ENCODE measurements at places on chromosomes 13 and 19.

DNA sequence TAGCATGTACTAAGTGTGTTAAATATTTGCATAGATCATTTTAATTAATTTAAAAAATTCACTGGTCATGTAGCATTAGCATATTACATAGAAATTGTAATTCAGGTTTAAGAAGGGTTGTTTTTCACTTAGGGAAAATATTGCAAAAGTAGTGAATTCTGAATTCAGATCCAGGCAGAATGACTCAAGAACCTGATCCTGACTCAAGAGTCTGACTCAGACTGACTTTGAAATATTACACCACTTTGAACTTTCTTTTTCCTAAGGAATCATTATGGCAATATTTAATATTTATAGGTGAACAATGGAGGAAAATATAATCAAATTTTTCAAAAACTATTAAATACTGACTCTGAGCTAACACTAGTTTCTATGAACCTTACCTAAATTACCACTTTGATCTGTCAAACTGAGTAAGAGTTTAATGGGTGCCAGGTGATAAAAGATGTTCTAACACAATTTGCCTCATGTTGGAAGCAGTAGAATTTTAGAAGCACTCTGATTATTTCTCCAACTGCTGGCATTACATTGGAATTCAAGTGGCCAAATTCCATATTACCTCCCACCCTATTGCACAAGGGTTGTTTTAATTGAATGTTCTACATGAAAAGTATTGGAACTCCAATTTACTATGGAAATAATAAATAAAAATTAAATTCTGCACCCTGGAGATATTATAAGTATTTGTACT, 261.6 kb downstream of the SLITRK1 start:
- DNase-seq, result peak; percentile 79

GRCh38 chr13:111614009-111614408, 293.6 kb downstream of the TEX29 start:
- no peak for DNase-seq

- no peak for DNase-seq
Observed at GRCh38 chr13:43088093-43088511, 64.7 kb downstream of the DNAJC15 start.

GRCh38 chr13:18998389-18998788, 183.2 kb downstream of the TUBA3C start:
- DNase-seq, result no peak

DNA sequence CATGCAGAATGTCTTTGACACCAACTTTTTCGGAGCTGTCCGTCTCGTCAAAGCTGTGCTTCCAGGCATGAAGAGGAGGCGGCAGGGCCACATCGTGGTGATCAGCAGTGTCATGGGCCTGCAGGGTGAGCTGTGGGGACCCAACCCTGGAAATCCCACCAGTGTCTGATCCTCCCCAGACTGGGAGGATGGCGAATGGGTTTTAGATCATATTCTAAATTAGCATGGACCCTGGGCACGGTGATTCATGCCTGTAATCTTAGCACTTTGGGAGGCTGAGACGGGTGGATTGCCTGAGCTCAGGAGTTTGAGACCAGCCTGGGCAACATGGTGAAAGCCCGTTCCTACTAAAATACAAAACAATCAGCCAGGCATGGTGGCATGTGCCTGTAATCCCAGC, 5.5 kb downstream of the RDH8 start:
- no peak for DNase-seq

DNA sequence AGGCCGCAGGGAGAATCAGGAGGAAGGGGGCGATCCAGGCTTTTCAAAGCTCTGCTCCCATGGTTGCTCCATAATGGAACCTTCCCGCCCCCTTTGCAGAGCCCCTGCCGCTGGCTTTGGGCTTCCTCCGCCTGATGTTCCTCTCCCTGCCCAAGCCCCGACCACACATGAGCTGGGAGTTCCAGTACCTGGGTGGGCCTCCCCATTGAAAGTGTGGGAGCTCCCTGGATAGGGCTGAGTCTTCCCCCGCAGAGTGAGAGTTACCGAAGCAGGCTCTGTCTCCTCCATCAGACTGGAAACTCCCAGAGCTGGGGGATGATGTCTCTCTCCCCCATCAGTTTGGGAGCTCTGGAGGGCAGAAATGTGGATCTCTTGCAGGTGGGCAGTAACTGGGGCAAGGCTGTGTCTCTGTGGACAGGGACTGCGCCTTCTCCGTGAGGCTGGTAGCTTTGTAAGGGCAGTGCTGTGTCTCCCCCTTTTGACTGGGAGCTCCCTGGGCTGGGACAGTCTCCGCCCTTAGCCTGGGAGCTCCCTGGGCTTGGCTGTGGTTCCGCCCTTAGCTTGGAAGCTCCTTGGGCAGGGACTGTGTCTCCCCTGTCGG, 722 bp downstream of the DCAF15 start:
- peak; percentile 70 for DNase-seq

GRCh38 chr13:93118081-93118615, 108.5 kb upstream of the GPC6 start:
- no peak for DNase-seq

GRCh38 chr13:59413126-59413525, 750.6 kb downstream of the DIAPH3 start:
- no peak for DNase-seq

DNA sequence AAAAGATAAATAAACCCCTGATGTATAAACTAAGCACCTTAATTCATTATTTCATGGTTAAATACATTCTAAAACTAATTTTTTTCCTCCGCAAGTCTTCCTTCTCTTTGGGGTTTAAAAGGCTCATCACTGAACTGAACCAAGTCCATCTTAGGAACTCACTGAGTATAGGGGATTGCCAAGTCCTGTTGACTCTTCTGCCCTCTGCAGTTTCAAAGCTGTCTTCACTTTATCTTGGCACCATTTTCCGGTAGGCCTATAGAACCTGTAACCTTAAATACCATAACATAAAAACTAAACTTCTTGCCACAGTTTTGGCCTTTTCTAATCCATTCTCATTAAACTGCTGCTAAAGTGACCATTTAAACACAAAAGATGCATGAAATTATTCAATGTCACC, 66.5 kb upstream of the USPL1 start:
- DNase-seq, result peak; percentile 26

DNA sequence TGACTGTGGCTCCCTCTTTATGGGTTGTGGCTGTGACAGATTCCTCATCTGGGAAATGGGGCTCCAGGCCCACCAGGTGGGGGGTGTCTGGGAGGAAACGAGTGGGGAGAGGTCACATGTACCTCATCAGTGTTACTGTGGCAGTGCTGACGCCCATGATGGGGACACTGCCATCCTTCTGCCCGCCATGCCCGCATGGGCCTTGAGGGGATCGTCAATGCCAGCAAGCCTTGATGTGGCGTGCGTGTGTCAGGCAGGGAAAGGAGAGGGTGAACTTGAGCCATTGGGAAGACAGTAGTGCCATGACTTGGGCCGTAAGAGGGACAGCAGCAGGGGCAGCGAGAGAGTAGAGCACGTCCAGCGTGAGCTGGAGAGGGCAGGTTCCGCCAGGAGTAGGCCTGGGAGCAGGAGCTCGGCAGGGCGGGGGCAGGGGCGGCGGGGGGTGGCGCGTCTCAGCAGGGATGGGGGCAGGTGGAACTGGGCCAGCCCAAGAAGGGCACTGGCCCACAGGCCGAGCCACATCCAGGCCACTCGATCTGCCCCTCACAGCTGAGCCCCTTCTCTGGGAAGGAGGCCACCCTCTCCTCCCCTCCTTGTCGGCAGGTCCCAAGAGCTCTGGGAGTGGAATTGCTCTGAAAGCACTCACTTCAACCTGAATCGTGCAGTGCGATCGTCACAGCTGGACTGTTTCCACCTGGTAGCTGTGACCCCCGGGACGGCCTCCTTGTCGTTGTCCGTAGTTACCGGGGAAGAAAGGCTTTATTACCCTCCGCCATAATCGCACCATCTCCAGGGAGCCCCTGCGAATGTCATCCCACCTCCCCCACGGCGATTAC, 9.9 kb downstream of the KLHL26 start:
- no peak for DNase-seq

All from adipocyte (in vitro differentiated cells).